ENCODE measurements at places on chromosomes 3 and 15. TPM values are rescaled to one million over a fixed set of nuclear protein-coding genes. Genes with fewer than 3 reads are reported as not detected.

DNA sequence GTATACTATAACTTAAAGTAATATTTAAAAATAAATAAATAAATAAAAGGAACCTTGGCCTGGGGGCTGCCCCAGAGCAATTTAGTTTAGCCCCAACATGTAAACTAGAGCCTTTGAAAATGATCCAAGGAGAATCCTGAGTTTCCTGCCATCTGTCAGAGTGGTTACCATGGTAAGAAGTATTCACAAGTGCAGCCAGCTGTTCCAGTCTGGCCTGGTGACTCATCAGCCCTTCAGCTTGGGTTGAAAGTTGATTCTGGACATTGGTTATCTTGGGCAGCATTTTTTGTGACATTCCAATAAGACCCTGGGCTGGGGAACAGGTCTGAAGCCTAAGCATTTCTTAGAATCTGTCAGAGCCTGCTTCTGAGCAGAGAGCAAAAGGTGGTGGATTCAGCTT is 72.7 kb upstream of the LRTM1 start:
- H3K27me3 ChIP-seq, result no peaks in the 10 kb centered on the region
- H3K4me3 ChIP-seq, result no peak overlapping the region

- no peak overlapping the region for H3K27ac ChIP-seq
Measured at GRCh38 chr3:128276577-128277183, 123.4 kb downstream of the EEFSEC start.

DNA sequence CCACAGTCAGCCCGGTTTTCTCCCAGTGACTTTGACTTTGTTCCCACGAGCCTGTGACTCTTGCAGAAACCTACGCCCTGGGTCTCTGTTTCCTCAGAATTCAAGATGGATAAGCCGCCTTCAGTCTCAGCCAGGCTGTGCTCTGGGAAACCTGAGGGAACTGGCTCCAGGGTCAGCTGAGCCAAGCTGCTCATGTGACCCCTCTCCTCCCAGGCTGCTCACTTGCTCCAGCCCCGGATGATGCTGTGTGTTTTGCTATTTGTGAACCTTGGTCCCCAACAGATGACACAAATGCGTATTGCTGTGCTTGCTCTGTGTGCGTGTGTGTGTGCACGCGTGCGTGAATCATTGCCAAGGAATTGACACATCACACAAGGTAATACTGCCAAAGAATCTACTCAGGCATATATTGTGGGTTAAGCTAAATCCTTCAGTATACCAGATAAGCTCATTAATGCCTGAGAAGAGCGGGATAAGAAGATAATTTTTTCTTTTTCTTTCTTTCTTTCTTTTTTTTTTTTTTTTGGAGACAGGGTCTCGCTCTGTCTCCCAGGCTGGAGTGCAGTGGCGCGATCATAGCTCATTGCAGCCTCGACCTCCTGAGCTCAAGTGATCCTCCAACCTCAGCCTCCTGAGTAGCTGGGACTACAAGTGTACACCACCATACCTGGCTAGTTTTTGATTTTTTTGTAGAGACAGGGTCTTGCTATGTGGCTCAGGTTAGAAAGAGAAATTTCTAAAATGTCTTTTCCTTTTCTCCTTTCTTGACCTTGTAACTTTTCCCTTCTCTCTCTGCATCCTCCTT is 29.2 kb upstream of the UMPS start:
- DNase-seq, result no peak
- H3K27me3 ChIP-seq, result no peaks in the 10 kb centered on the region

DNA sequence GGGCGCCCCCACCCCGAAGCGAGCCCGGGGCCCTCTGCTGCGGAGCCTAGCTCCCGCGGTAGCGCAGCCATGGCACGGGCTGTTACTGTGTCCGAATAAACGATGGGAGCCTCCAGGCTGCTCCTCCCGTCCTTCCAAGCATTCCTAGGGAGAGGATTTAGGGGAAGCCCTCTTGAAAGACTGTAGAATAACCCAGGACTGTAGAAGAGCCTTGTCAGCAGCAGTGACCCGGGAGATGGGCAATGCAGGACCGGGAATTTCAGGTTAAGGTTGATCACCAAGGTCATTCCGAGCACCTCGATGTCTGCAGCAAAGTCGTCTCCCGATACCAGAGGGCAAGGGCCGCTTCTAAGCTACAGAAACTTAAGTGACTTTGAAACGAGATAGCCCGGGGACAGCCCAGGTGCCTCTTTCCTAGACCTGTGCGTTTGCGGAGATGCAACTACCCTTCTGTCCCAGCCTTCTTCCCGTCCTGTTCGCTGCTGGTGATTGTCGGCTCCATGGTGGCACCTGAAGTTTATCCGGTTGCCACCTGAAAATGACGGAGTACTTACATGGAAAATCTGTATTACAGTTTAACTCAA is 753 bp upstream of the MYO5A start:
- H3K4me1 ChIP-seq, result peaks cover 7% of the 10 kb centered on the region
- peak overlapping the region; percentile 84 for H3K27ac ChIP-seq
- no peaks in the 10 kb centered on the region for H3K36me3 ChIP-seq

- no peaks in the 10 kb centered on the region for H3K4me1 ChIP-seq
- no peak for DNase-seq
- no peak overlapping the region for H3K4me3 ChIP-seq
- H3K27me3 ChIP-seq, result no peaks in the 10 kb centered on the region
- H3K36me3 ChIP-seq, result no peaks in the 10 kb centered on the region
Measured at GRCh38 chr3:148439254-148439822, 258.4 kb upstream of the AGTR1 start.

- H3K36me3 ChIP-seq, result no peaks in the 10 kb centered on the region
- H3K4me1 ChIP-seq, result peaks cover 13% of the 10 kb centered on the region
- H3K27me3 ChIP-seq, result no peaks in the 10 kb centered on the region
- no peak overlapping the region for H3K4me3 ChIP-seq
Measured at GRCh38 chr3:10376353-10376752, 55.4 kb upstream of the SEC13 start.

- no peak overlapping the region for H3K4me3 ChIP-seq
- no peaks in the 10 kb centered on the region for H3K4me1 ChIP-seq
- no peak for DNase-seq
- no peaks in the 10 kb centered on the region for H3K27me3 ChIP-seq
Measured at GRCh38 chr3:145094355-145094941, 1066.5 kb downstream of the PLOD2 start.

The KNG1 gene
- total RNA-seq, result 0.21 TPM

The CFAP100 gene
- total RNA-seq, result not detected

The PARL gene
- 63.7 TPM for total RNA-seq
